ENCODE measurements at places on chromosomes 2 and 18. TPM values are rescaled to one million over a fixed set of nuclear protein-coding genes. Genes with fewer than 3 reads are reported as not detected.

Gene PSMD1
- total RNA-seq: 81.0 TPM

DNA sequence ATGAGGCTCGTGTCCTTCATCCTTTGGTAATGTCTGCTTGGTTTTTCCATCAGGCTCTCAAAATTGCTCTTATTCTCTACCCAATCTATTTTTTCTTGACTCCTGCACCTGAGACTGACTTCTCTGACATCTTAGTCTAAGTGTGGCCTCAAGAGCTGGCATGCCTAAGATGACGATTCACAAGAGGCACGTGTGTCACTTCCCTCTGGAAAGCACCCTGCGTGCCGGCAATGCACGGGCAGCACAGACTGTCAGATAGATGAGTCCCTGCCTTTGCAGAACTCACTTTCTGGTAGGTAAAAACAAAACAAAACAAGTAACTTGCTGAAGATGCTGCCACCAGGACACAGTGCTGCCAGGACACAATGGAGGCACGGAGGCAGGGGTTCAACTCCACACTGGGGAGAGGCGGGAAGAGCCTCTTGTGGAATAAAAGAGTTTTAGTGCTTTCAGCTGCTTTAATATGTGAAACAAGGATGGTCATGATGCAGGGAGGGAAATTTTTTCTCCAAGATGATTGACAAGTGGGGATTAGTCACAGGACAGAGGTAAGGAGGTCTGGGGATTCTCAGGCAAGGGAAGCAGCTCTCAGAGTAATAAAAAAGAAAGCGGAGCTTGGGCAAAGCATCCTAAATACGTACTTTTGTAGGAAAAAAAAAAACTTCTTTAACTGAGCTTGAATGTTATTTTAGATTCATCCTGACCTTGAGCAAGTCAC lies 27.3 kb downstream of the CYB5A start:
- no peak for DNase-seq

DNA sequence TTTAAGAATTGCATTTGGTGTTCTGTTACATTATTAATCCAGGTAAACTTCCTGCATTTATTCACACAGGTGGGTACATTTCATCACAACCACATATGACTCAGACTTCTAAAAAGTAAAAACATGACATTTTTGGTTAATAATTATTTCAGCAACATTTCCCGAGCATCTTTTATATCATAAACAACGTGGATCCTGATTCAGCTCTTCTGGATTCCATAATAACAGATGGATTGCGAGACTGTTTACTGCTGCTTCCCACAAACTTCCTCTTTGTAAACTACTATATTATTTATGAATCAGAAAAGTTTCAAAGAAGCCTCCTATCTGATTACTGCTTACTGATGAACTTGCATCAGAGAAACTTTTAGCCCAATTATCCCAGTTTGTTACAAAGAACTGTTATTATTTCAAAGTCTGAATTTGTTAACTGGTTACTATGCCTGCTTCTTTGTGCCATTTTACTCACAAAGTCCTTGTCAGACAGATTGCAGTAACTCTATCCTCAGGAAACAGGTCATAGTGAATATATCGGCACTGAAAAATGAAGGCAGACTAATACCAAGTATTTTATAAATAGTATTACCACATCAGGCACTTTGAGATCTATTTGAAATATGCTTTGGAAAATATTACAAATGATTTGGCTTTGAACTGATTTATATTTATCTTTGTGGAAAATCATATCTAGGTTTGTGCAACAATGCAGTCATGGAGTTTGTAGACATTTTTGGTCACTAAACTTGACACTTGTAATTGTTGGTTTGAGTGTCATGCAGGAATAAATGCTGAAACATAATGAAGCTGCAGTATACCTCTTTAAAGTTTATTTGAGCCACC lies 511.6 kb downstream of the PLCL1 start:
- DNase-seq: no peak

DNA sequence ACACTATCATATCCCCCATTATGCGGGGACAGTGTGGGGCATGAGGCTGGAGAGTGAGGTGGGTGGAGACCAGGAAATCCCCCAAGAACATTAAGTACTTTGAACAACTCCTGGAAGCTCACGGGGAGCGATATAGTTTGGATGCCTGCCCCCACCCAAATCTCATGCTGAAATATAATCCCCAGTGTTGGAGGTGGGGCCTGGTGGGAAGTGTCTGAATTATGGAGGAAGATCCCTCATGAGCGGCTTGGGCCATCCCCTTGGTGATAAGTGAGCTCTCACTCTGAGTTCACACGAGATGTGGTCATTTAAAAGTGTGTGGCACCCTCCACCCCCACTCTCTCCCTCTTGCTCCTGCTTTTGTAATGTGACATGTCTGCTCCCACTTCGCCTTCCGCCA lies 97.1 kb upstream of the TMEM200C start:
- no peak for DNase-seq

Measured in Right ventricle myocardium superior (tissue), 1 donor.